Chondrocyte (in vitro differentiated cells): ENCODE measurements at places on chromosomes 13 and 19. TPM values are rescaled to one million over a fixed set of nuclear protein-coding genes. Genes with fewer than 3 reads are reported as not detected.

The KLC3 gene
- 0.22 TPM in 1 of 3 replicates, not detected in the others for total RNA-seq

DNA sequence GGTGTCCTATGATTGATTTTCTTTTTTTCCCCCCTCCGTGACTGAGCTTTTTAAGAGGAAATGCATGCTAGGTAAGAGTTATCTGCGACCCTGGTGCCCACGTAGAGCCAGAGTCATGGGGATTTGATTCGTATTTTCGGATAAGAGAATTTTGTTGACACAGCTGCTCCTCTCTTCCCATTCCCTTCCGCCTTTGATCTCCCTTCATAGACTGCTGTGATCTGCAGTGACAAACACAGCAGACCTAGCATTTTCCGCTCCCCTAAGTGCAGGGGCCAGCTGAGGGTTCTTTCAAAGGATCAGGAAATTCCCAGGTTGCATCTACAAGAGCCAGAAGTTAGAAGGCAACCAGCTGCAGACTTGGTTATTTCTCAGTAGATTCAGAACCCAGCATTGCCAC, 70.5 kb downstream of the ZNF568 start:
- no peaks in the 10 kb centered on the region for H3K27me3 ChIP-seq
- H3K36me3 ChIP-seq: peaks cover 25% of the 10 kb centered on the region
- H3K27ac ChIP-seq: no peak overlapping the region
- no peak for DNase-seq

The CGB7 gene
- total RNA-seq: 0.52 to 0.85 TPM in 2 of 3 replicates, not detected in the other

DNA sequence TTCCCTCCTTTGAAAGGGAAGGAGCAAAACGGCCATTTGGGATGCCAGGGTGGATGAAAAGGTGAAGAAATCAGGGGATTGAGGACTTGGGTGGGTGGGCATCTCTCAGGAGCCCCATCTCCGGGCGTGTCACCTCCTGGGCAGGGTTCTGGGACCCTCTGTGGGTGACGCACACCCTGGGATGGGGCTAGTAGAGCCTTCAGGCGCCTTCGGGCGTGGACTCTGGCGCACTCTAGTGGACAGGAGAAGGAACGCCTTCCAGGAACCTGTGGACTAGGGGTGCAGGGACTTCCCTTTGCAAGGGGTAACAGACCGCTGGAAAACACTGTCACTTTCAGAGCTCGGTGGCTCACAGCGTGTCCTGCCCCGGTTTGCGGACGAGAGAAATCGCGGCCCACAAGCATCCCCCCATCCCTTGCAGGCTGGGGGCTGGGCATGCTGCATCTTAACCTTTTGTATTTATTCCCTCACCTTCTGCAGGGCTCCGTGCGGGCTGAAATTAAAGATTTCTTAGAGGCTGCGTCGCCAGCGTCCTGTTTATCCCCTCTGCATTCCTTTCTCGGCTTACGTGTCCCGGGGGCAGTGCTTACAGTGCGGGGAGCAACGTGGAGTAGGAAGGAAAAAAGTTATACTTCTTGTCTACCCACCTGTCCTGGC, 15.2 kb upstream of the S1PR4 start:
- peaks cover 3% of the 10 kb centered on the region for H3K27me3 ChIP-seq
- no peak for DNase-seq
- peaks cover 6% of the 10 kb centered on the region for H3K4me1 ChIP-seq
- H3K36me3 ChIP-seq: peaks cover 2% of the 10 kb centered on the region
- H3K4me3 ChIP-seq: no peak overlapping the region
- no peak overlapping the region for H3K27ac ChIP-seq

DNA sequence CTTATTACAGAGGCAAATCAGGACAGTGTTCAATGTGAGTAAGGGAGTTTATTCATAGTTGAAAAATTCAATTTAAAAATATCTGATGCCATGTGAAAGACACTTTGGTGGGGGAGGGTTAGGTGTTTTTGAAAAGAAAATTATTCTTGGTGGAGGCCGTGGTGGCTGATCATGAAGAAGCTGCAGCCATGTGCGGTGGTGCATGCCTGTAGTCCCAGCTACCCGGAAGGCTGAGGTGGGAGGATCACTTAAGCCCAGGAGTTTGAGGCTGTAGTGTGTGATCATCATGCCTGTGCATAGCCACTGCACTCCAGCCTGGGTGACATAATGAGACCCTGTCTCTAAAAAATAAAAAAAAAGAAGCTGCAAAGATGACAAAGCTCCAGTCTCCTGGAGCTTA, 28.6 kb downstream of the WDFY2 start:
- H3K4me1 ChIP-seq: peaks cover 26% of the 10 kb centered on the region
- no peak for DNase-seq
- no peak overlapping the region for H3K27ac ChIP-seq
- no peaks in the 10 kb centered on the region for H3K36me3 ChIP-seq
- H3K4me3 ChIP-seq: no peak overlapping the region
- H3K27me3 ChIP-seq: no peaks in the 10 kb centered on the region

DNA sequence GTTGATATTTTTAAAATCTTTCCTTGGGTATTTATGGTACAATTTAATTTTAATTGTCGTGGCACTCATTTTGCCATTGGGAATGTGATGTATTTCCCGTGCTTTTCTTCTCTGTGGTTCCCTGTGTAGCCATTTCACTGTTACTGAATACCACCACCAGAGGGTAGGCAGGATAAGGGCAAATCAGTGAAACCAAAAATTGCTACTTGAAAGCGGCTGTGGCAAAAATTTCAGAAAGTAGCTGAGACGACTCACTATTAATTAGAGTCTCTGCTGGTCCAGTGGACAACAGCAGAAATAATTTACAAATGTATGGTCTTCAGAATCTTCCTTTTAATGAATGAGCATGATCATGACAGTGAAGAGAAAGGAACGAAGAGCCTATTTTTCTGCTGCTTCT, 34.4 kb upstream of the MIR17HG start:
- no peak overlapping the region for H3K27ac ChIP-seq
- no peaks in the 10 kb centered on the region for H3K27me3 ChIP-seq
- H3K36me3 ChIP-seq: no peaks in the 10 kb centered on the region
- no peak for DNase-seq

DNA sequence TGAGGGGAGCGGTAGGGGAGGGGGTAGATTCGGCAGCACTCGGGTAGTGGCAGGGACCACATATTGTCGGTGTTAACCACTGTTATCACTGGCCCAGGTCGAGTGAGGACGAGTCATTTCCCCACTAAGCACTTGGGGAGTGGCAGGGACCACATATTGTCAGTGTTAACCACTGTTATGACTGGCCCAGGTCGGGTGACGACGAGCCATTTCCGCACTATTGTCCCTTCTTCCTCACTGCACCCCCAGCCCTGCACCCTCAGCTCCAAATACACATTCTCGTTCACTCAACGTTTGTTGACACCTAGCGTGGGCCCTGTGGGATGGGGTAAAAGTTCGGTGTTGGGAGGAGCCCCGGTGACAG, 467 bp upstream of the CLN5 start:
- peaks cover 2% of the 10 kb centered on the region for H3K27me3 ChIP-seq
- peak overlapping the region; percentile 96 for H3K4me3 ChIP-seq
- no peak for DNase-seq
- H3K36me3 ChIP-seq: peaks cover 2% of the 10 kb centered on the region

DNA sequence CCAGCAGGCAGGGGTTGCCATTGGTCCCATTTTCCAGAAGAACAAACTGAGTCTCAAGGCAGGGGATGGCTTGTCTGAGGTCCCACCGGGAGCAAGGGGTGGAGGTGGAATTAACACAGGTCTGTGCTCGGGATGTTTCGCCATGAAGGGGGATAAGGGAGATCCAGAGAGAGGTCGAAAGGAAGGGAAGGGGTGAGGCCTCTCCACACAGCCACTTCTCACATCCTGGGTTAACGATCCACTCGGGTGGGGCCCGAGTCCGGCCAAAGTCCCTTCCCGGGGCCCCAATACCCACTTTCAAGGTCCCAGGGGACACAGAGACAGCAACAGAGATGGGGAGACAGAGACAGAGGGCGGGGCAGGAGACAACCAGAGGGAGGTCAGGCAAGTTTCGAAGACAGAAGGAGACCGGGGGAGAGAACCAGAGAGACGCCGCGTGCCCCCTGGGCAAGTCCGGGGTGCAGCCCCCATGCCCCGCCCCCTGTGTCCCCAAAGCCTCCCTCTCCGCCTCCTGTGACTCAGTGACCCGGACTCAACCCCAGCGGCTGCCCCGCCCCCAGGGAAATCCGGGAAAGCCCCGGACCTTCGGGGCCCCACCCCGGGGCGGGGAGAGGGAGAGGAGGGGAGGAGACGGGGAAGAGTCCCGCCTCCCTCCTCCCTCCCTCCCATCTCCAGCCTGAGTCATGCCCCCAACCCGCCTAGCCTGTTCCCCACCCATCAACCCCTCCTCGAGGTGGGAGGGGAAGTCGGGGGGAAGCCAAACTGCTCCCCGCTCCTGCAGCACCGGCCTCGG, 1.4 kb upstream of the BCL3 start:
- H3K27me3 ChIP-seq: no peaks in the 10 kb centered on the region
- DNase-seq: no peak
- peaks cover 73% of the 10 kb centered on the region for H3K4me1 ChIP-seq
- H3K27ac ChIP-seq: peak overlapping the region; percentile 95
- peak overlapping the region; percentile 85 for H3K4me3 ChIP-seq

DNA sequence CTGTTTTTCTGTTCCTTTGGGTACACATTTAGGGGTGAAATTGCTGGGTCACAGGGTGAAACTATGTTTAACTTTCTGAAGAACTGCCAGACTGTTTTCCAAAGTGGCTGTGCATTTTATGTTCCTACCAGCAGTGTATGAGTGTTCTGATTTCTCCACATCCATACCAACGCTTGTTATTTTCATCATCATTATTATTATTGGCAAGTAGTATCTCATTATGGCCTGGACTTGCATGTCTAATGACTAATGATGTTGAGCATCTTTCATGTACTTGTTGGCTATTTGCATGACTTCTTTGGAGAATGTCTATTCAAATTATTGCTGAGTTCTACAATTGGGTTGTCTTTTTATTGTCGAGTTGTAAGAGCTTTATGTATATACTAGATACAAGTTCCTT, 321.8 kb upstream of the HTR2A start:
- H3K36me3 ChIP-seq: no peaks in the 10 kb centered on the region
- H3K4me3 ChIP-seq: no peak overlapping the region
- no peak for DNase-seq
- H3K27me3 ChIP-seq: no peaks in the 10 kb centered on the region

The MISP gene
- 1.5 to 2.2 TPM (median 1.6 TPM) in 3 replicates for total RNA-seq

- H3K4me1 ChIP-seq: no peaks in the 10 kb centered on the region
- no peak for DNase-seq
- no peaks in the 10 kb centered on the region for H3K27me3 ChIP-seq
These were observed 844.9 kb downstream of the OLFM4 start for GRCh38 chr13:53873558-53873957.

The SCN1B gene
- total RNA-seq: 5.7 to 6.0 TPM (median 5.8 TPM) in 3 replicates

- H3K36me3 ChIP-seq: no peaks in the 10 kb centered on the region
- H3K27ac ChIP-seq: no peak overlapping the region
- H3K27me3 ChIP-seq: peaks cover 2% of the 10 kb centered on the region
- DNase-seq: no peak
- no peak overlapping the region for H3K4me3 ChIP-seq
These were observed 211.2 kb downstream of the UQCRFS1 start for GRCh38 chr19:29001597-29002245.

- H3K4me1 ChIP-seq: peaks cover 52% of the 10 kb centered on the region
- no peaks in the 10 kb centered on the region for H3K36me3 ChIP-seq
- H3K27ac ChIP-seq: peak overlapping the region; percentile 78
- DNase-seq: no peak
These were observed 13.6 kb upstream of the LATS2 start for GRCh38 chr13:21075011-21075378.

DNA sequence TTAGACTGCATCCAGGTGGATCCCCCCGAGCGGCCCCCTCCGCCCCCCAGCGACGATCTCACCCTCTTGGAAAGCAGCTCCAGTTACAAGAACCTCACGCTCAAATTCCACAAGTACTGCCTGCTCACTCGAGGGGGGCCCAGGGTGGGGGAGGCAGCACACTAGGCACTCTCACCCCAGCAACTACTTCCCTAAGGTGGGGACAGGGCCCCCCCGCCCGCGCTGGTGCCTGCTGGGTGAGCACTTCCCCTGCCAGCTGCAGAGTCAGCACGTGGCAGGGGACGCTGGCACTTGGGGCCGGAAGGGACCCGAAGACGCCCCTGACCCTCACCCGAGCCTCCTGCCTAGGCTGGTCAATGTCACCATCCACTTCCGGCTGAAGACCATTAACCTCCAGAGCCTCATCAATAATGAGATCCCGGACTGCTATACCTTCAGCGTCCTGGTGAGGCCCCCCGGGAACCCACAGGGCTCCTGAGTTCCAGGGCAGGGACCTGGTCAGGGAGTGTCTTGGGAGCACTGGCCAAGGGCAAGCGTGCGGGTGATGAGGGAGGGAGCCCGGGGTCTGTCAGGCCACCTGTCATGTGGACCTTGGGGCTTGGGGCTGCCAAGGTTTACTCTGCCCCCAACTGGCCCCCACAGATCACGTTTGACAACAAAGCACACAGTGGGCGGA, 5.2 kb downstream of the MCOLN1 start:
- no peak overlapping the region for H3K4me3 ChIP-seq
- H3K27me3 ChIP-seq: no peaks in the 10 kb centered on the region

The ELSPBP1 gene
- not detected in 3 replicates for total RNA-seq

The URAD gene
- total RNA-seq: not detected in 3 replicates

DNA sequence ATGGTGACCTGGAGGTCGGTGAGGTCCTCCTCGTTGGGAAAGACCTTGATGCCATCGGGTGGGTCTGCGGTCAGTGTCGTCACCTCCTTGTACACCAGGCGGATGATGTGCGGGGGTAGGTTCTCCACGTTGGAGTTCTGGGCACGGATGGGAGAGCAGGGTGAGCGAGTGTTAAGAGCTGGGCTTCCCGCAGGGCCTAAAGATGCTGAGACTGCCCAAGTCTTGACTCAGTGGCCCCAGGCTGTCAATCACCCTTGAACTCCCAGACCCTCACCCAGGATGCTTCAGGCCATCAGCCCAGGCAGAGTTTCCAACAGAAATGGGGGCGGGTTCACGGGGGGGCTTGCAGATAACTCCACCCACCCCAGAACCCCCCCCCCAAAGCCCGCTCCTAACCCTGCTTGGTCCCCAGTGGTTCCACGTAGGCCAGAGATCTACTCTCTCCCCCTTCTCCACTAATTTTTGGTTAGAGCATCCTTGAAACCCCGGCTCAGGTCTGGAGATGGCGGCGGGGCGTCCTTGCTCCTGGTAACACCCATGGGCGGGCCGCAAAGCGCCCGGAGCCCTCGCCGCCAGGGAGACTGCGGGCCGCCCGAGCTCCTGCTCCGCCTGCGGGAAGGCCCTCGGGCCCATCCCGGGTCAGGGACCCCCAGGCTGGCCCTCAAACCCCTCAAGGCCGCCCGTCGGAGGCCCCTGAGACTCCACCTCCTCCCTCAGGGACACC, 600 bp downstream of the UBE2S start:
- H3K36me3 ChIP-seq: peaks cover 32% of the 10 kb centered on the region
- H3K27ac ChIP-seq: peak overlapping the region; percentile 76
- no peaks in the 10 kb centered on the region for H3K27me3 ChIP-seq
- peak overlapping the region; percentile 86 for H3K4me3 ChIP-seq
- peaks cover 29% of the 10 kb centered on the region for H3K4me1 ChIP-seq

GRCh38 chr13:113781571-113781970, 22.5 kb downstream of the TMEM255B start:
- H3K27me3 ChIP-seq: peaks cover 18% of the 10 kb centered on the region
- H3K4me1 ChIP-seq: peaks cover 3% of the 10 kb centered on the region
- no peak overlapping the region for H3K27ac ChIP-seq

DNA sequence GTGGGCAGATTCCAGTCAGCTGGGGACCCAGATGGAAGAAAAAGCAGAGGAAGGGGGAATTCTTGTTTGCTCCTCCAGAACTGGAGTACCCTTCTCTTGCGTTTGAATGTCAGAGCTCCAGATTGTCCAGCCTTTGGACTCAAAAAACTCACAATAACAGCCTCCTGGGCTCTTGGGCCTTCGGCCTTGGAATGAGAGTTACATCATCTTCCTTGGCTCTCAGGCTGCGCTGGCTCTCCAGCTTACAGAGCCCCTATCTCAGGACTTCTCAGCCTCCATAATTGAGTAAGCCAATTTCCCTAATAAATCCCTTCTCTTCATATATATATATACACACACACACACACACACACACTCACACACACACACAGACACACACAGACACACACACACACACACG, 1215.7 kb upstream of the SLC10A2 start:
- H3K4me1 ChIP-seq: no peaks in the 10 kb centered on the region
- H3K36me3 ChIP-seq: no peaks in the 10 kb centered on the region
- no peak overlapping the region for H3K4me3 ChIP-seq
- no peaks in the 10 kb centered on the region for H3K27me3 ChIP-seq
- no peak overlapping the region for H3K27ac ChIP-seq
